ENCODE measurements at places on chromosomes 16 and 17. TPM values are rescaled to one million over a fixed set of nuclear protein-coding genes. Genes with fewer than 3 reads are reported as not detected.
A peak's percentile ranks its signal among the peaks of the same experiment; 100 is the strongest.

SLC16A5 gene
- total RNA-seq, result 8.4 TPM

PIRT gene
- not detected for total RNA-seq

TMEM92 gene
- not detected for total RNA-seq

NLE1 gene
- 22.3 TPM for total RNA-seq

- DNase-seq, result no peak
These were observed 120.1 kb downstream of the SLC39A11 start for GRCh38 chr17:72972263-72972951.

GRCh38 chr16:83969771-83970429 lies 1.9 kb downstream of the NECAB2 start:
- no peak for DNase-seq

GRCh38 chr17:15946611-15947120 lies 1.7 kb downstream of the ADORA2B start:
- peak; percentile 50 for DNase-seq

- DNase-seq, result peak; percentile 62
These were observed 58.5 kb upstream of the CREBBP start for GRCh38 chr16:3938843-3939624.

- no peak for DNase-seq
These were observed 199.0 kb downstream of the ENGASE start for GRCh38 chr17:79273660-79274059.

GRCh38 chr17:38584350-38584925 lies 21.3 kb downstream of the SRCIN1 start:
- DNase-seq, result peak; percentile 48

- DNase-seq, result peak; percentile 27
These were observed 21.9 kb downstream of the SGSH start for GRCh38 chr17:80198144-80198661.

GRCh38 chr17:73237714-73238113 lies 24.0 kb downstream of the CPSF4L start:
- no peak for DNase-seq

DNA sequence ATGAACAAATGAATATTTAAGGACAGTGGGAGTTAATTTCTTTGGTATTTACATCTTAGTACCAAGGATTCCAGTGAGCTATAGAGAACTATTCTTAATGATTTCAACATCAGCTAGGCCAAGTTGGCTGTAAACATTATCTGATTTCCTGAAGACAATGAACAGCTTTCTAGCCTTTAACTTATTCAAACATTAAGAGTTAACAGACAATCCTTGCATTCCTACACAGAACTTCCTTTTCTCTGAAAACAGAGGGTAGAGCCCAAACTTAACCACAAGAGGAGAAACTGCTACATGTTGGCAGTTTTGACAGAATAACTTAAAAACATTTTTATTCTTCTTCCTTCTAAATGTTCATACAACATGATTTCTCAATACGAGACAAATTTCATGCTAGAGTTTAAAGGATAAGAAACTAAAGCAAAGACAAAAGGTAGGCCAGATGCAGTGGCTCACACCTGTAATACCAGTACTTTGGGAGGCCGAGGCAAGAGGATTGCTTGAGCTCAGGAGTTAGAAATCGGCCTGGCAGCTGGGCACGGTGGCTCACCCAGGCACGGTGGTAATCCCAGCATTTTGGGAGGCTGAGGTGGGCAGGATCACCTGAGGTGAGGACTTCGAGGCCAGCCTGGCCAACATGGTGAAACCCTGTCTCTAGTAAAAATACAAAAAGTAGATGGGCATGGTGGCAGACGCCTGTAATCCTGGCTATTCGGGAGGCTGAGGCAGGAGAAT lies 4.4 kb downstream of the CRLF3 start:
- no peak for DNase-seq

- DNase-seq, result no peak
These were observed 49.0 kb upstream of the ZCCHC14 start for GRCh38 chr16:87541872-87542234.

Measured in fibroblast of lung (primary cell).